ENCODE measurements at places on chromosomes 2 and 18. TPM values are rescaled to one million over a fixed set of nuclear protein-coding genes. Genes with fewer than 3 reads are reported as not detected.
A peak's percentile ranks its signal among the peaks of the same experiment; 100 is the strongest.

GRCh38 chr2:199847181-199847864 is 3.7 kb downstream of the FTCDNL1 start:
- no peak for DNase-seq

- DNase-seq = peak; percentile 1
Observed at GRCh38 chr2:168849610-168850009, 40.6 kb downstream of the SPC25 start.

Gene CTNNA2
- not detected for total RNA-seq

Gene PLEKHH2
- total RNA-seq = 1.2 TPM

DNA sequence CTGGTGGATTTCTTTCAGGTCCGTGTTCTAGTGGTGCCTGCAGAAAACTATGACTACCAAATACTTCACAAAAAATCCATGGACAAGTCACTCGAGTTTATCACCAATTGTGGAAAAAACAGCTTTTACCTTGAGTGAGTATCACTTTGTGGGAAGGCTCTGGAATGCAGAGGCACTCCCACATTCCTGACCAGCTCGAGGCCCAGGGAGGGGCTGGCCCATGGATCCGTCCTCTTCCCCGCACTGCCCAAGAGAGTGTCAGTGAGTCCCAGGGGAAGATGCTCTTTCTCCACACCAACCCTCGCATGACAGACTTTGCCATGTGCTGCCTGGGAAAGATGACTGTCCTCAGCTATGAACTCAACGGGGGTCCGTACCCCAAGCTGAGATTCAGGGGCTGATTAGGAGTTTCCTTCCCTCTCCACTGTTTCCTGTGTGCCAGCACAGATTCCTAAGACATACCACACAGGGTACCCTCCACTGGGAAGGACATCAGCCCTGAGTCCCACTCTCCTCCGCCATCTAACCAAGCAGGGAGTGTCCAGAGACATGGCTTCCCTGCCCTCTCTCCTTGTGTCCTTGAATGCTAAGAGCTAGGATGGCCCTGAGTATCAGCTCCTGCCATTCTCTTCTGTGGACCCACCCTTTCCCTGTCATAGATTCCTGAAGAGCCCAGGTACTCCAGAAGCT is 155.9 kb downstream of the LAMA3 start:
- no peak for DNase-seq
